ENCODE measurements at places on chromosomes 7 and 10.

- DNase-seq = no peak
Observed at GRCh38 chr7:150858236-150859197, 6.2 kb downstream of the AOC1 start.

DNA sequence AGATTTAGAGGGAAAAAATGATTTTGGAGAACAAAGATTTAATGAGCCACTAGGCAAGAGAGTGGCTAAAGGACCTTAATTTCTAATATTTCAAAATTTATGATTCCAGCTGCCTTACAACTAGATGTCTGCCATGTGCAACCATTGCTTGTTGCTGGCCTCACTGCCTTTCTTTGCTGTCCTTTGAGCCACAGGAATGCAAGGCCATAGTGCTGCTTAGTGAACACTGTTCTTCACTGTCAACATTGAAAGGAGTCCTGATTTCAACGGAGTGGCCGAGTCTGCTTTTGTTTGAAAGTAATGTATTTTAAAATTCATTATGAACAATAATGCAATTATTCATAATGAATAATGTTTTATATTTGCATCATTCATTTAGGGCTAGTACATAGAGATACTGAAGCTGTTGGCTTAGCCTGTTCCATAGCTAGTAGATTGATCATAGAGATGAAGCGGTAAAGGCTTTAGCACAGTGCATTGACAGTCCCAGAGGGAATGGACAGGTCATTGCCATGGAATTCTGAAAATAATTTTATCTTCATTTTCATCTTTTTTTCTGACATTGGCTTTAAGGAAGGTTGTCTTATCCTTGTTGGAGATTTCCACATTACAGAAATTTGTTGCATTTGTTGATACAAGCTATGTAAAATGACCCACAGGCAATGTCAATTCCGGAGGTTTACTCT, 544.1 kb downstream of the AUTS2 start:
- no peak for DNase-seq

- no peak for DNase-seq
Observed at GRCh38 chr7:2993396-2993795, 50.3 kb downstream of the CARD11 start.

DNA sequence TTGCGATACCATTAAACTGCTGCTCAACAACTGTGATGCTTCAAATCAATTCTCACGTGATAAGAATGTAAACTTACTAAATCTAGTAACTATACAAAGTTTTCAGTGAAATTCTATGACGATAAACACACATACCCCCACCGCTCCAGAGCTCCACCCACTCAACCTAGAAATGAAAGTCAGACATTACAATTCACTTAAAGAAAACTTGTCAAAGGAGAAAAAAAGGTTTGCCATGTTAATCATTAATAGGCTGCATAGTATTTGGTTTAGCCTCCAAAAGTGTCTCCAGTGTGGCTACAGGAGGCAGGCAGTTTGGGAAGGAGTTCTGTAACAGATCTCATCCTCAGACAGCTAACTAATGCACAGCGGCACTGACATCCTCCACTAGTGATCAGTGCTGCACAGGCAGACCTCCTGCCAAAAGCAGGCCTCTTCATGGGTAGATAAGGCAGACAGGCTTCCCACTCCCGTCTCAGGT, 3.1 kb downstream of the HERPUD2 start:
- no peak for DNase-seq

DNA sequence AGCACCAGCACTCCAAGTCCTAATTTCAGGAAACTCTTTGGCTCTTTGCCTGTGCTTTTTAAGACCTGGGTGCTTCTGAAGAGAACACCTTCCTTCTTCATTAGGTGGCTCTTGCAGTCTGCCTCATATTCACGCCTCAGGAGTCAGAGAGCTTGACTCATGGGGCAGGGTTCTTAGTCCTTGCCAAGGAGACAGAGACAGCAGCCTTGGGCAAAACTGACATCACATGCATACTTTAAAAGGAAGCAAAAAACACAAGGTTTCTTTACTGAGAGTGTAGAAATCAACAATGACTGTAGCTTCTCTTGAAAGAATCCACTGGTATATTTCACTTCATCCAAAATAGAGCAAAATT, 780.6 kb downstream of the INHBA start:
- DNase-seq = peak; percentile 92

- DNase-seq = peak; percentile 19
Observed at GRCh38 chr7:84455788-84456187, 261.2 kb upstream of the SEMA3A start.

DNA sequence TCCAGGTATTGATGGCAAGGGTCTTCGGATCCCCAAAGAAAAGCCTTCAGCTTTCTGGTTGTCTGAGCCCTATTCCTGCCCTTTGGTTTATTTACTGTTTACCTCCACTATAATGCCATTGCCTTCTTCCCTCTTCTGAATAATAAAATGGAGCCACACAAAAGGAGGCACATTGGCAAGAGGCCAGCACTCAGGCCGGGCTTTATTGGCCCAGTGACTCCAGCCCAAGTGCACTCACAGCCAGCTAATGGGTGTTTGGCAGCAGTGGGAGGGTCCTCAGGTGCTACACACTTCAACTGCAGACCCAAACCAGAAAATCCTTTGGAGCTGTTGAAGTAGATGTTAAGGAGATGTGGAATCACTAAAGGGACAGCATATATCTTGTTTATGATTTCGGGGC, 336.0 kb downstream of the PLXNA4 start:
- no peak for DNase-seq

GRCh38 chr10:131571346-131571745, 259.8 kb upstream of the TCERG1L start:
- no peak for DNase-seq

All from EL (cell line).